ENCODE measurements at places on chromosomes 11 and 22.

- DNase-seq = no peak
Observed at GRCh38 chr11:133727774-133728173, 117.5 kb downstream of the SPATA19 start.

DNA sequence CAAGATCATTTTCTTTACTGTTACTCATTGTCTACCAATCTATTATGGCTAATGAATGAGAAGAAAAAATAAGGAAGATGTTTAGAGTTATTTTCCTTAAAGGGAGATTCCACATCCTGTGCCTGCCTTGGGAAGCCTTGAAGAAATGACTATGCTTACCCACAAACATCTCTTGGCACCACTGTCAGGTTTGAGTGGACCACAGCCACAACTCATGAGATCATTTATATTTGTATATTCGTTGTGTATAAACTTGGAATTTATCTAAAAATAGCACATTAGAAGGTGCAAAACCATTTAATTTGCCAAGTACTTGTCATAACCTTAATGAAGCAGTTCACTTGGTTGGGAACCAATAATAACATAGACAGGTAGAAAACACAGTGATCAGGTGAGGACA lies 740.8 kb downstream of the DLG2 start:
- no peak for DNase-seq

GRCh38 chr11:122727101-122727929 lies 71.8 kb downstream of the UBASH3B start:
- DNase-seq = no peak

GRCh38 chr11:10400856-10401255 lies 54.2 kb upstream of the AMPD3 start:
- no peak for DNase-seq

DNA sequence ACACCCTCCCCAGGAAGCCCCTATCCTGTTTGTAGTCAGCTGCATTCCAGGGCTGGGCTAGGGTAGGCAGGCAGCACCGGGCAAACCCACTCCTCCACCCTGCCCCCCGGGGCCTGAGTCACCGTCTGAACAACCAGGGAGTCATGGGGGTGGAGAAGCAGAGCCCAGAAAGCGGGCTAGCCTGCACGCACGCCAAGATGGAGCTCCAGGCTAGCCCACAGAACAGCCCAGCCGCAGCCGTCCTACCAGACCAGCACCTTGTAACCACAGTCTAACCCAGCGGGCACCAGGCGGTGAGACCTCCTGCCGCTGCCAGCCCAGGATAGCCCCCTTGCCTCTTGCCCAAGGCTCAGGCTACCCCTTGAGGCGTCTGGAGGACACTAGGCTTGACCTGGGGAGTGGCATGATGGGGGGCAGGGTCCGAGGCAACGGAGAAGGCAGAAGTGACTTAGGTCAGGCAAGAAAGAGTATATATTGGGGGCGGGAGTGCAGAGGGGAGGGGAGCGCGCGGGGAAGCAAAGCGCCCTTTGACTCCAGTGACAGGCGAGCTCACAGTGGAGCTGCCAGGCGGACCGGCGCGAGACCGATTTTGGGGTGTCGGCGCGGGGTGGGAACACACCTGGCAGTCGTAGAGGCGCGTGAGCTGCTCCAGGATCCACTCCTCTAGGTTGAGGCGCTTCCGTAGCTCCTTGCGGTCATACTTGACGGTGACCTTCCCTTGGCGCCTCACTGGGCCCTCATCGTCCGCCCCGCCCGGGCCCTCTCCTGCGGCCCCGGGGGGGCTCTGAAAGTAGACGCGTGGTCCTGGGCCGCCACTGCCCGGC lies 734 bp downstream of the PPP1R14B start:
- DNase-seq = no peak

GRCh38 chr11:76225122-76225611 lies 18.9 kb upstream of the WNT11 start:
- DNase-seq = no peak

- no peak for DNase-seq
Observed at GRCh38 chr11:128394431-128395089, 192.8 kb downstream of the ETS1 start.

- DNase-seq = no peak
Observed at GRCh38 chr11:68383976-68384501, 71.6 kb downstream of the LRP5 start.

DNA sequence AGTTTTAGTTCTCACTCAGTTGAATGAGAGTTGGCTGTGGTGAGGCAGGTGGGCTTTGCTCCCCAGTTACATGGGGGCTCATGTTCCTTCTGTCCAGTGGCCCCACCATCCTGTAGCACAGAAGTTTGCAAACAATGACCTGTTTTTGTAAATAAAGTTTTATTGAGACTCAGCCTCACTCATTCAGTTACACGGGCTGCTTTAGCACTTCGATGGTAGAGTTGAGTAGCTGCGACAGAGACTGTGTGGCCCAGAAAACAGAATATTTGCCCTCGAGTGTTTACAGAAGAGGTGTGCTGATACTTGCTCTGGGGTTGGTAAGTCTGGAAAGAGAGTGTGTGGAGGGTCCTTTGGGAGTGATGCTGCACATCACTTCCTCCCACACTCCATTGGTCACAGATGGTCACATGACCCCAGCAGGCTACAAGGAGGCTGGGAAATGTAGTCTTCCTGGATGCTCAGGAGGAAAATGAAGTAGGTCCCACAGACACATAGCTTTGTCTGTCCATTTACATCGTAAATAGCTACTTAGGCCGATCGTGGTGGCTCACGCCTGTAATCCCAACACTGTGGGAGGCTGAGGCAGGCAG lies 34.6 kb downstream of the IFT27 start:
- DNase-seq = no peak

DNA sequence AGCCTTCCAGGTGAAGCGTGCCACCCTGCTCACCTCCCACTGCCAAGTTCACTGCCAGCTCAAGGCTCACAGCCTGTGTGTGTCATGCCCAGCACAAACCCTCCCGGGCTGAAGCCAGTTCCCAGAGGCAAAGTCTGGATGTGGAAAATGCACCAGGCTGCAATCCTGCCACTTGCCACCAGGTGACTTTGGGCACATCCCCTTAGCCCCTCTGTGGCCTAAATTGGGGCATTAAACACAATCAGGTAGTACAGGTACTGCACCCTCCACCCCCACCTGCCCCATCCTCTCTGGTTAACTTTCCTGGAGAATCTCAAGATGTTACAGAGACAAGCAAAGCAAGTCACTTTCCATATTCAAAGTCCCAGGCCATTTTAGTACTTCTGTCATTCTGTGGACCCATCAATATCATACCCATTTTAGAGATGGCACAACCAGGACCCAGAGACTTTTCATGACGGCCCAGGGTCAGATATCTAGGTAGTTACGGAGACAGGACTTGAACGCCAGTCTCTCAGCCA lies 1.8 kb upstream of the RASD2 start:
- no peak for DNase-seq

DNA sequence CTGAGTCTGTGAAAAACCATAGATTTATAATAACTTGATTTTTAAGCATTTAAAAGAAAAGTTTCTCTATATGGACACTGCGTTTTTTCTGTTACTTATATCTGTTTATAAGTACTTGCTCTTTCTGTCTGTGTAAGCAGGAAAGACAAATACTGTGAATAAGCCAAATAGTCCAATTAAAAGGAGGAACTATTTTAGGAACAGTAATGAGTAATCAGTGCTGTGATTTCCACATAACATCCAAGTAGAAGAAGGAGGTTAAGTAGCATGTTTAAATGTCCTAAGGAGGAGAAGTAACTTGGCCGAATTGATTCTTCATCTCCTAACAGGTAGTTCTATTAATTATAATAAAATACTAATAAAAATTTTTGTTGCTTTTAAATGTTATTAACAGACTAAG lies 40.8 kb downstream of the ZNF214 start:
- no peak for DNase-seq

GRCh38 chr11:109547356-109548027 lies 125.5 kb downstream of the C11orf87 start:
- no peak for DNase-seq

- no peak for DNase-seq
Observed at GRCh38 chr11:104256525-104256924, 92.6 kb upstream of the PDGFD start.

DNA sequence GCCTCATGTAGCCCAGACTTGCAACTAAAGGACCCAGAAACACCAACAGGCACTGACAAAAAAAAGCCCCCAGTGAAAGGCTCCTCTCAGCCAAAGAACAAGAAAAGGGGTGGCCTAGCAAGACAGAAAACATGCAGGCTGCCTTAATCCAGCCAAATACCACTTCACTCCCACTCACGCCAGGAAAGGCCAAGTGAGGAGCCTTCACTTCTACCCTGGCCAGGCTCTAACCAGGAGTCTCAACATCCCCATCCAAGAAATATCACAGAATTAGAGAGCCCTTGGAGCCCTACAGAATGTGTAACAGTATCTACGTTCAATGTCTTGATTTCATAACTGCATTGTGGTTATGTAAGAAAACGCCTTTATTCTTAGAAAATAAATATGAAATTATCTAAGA lies 149.0 kb downstream of the APOL5 start:
- DNase-seq = no peak

DNA sequence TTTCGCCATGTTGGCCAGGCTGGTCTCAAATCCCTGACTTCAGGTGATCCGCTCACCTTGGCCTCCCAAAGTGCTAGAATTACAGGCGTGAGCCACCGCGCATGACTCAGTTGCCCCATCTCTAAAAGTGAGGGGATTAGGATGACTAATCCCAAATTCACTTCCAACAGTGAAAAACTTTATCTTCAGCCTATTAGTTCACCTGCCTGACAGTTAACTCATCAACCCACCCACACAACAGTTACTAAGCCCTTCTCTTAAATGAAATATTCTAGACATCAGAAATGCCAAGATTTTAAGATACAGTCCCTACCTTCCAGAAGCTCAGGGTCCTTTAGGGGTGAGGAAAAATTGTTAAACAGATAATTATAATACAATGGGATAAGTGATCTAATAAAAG lies 2.0 kb upstream of the ANKRD42 start:
- no peak for DNase-seq

DNA sequence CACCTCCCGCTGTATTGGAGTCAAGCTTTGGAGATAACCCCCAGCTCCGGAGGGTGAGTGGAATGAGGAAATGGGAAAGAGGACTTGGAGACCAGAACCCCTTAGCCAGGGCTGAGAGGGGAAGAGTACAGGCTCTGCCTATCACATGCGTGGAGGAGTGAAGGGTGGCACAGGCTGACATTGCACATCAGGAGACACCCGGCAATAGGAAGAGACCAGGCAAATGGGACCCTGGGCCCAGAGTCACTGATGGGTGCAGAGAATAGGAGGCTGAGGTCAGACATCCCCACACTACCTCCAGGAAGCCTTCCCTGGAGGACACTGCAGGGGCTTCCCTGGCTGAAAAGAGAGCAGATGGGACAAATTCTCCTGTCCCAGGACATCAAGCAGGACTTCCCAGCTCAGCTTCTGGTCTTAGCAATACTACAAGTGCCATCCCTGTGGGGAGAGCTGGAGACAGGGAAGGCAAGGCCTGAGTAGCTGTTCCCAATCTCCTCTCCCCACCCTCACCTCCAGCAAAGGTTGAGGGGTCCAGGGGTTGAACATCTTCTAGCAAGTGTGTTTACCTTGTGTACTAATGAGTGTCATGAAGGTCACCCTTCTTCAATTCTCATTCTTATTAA lies 160.7 kb downstream of the BUD13 start:
- no peak for DNase-seq

DNA sequence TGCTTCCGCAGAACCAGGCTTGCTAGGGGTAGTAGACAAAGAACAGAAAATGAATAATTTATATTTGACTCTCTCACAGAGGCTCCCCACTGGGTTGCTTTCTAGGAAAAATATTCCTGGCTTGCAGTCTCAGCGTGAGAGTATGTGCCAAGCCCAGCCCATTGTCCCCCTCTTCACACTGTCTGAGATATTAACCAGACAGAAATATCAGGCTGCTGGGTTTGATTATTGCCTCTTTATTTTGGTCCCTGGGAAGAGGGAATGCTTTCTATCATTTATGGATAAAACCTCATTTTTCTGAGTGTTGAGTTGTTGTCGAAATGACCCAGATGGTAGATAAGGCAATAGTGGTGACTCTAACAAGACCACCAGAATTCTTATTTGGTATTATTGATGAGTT lies 367.9 kb downstream of the METTL15 start:
- no peak for DNase-seq

DNA sequence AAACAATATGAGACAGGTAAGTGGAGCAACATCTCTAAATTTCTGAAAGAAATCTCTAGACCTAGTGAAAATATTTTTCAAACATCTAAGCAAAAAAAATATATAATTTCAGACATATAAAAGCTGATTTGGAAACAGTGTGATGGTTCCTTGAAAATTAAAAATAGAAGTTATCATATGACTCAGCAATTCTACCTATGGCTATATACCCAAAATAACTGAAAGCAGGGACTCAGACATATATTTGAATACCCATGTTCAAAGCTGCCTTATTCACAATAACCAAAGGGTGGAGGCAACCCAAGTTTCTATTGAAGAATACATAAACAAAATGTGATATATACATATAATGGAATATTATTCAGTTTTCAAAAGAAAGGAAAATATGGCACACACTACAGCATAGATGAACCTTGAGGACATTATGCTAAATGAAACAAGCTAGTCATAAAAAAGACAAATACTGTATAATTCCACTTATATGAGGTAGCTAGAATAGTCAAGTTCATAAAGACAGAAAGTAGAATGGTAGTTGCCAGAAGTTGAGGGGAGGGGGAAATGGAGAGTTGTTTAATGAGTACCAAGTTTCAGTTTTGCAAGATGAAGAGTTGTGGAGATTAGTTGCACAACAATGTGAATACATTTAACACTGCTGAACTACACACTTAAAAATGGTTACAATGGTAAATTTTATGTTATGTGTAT lies 300.4 kb downstream of the TTC28 start:
- no peak for DNase-seq

DNA sequence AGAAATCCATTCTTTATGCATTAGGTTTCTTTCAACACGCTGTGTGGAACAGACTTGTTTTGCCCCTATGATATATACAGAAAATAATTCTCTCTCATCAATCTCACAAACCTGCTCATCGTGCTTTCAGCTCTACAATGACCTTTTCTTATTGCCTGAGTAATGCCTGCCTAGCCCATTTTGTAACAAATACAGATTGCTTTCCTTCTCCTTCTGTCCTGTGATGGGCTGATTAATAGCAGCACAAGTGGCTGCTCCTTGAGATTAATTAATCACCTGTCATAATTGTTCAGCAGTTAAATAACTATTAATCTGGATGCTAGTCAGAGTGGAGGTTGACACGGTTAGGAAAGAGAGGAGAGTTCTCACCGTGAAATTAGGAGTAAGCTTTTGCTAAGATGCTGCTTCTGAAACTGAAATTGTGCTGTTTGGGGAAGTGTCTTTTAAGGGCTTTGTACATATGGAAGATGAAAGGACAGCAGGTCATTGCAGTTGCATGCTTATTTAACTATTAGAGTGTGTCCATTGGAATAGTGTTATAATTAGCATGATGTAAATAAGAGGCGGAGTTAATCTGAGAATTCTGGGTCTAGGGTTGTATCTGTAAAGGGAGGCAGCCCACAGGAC lies 1430.5 kb downstream of the FAM181B start:
- DNase-seq = no peak

GRCh38 chr11:75869661-75870455 lies 54.8 kb downstream of the UVRAG start:
- no peak for DNase-seq

- no peak for DNase-seq
Observed at GRCh38 chr11:102994105-102994504, 38.6 kb upstream of the MMP13 start.

GRCh38 chr11:48108231-48109045 lies 108.2 kb upstream of the OR4B1 start:
- no peak for DNase-seq
